Midbrain (tissue), 1 donor: ENCODE measurements at places on chromosomes 5 and 9.
A peak's percentile ranks its signal among the peaks of the same experiment; 100 is the strongest.

DNA sequence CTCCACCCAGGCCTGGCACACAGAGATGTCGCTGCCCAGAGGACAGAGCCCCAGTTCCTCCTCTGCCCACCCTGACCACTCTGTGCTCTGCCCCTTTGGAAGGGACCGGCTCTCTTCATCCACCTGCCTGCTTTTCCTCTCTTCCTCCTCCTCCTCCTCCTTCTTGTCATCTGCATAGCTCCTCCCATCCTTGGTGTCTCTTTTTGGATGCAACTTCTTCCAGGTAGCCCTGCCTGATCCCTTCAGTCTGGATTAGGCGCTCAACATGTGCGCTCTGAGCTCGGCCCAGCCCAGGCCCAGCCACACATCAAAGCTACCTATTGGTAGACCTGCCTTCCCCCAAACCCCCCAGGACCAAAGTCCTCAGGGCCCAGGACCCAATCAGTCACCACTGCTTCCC, 52.6 kb upstream of the RXRA start:
- no peak for DNase-seq

DNA sequence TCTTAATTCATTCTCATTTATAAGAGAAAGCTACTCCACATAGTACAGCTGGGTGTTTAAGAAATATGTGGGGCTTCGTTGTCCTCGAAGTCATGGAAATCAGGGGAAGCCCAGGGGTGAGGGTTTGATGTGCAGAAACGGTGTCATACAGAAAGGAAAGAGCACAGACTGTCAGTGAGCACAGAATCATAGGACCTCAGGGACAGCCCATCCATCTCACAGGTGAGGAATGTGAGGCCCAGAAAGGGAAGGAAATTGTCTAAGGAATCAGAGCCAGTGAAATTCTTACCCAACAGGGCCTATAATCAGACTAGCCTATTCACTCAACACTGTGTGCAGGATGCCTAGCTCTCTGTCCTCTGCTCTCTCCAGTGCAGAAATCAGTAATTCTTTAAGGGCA, 535.6 kb downstream of the SPOCK1 start:
- DNase-seq = no peak

DNA sequence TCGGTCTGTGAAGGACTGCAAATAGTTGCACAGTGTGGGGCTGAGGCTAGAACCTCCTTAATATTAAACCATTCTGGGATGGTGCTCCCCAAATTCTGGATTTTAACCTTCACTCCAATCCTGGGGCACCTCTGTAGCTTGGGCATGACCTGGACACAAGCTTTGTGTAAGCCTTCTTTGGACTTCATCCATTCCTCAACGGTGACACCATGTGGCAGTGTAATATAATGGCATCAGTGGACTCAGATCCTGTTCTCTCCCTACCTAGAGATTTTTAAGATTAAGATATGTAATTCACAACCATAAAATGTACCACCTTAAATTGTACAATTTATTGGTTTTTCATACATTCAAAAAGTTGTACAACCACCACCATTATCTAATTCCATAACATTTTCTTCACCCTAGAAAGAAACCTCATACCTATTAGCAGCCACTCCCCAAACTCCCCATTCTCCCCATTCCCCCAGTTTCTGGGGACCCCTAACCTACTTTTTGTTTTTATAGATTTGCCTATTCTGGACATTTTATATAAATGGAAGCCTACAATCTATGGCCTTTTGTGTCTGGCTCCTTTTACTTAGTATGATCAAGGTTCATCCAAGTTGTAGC, 4.8 kb upstream of the PLGRKT start:
- peak; percentile 42 for DNase-seq

GRCh38 chr9:105662184-105663104, at the start of gene TAL2:
Gene TAL2, plus strand, starts transcription at chr9:105662457. Its CDS starts 40 bp downstream, at chr9:105662497.
- DNase-seq = no peak

- DNase-seq = no peak
Observed at GRCh38 chr9:111833941-111834340, 39.2 kb upstream of the SHOC1 start.

- DNase-seq = no peak
Observed at GRCh38 chr9:73402081-73403028, 250.7 kb downstream of the ANXA1 start.

- no peak for DNase-seq
Observed at GRCh38 chr5:171450423-171451331, 31.2 kb downstream of the FGF18 start.

GRCh38 chr5:115735108-115735998, 81.1 kb downstream of the CDO1 start:
- no peak for DNase-seq

DNA sequence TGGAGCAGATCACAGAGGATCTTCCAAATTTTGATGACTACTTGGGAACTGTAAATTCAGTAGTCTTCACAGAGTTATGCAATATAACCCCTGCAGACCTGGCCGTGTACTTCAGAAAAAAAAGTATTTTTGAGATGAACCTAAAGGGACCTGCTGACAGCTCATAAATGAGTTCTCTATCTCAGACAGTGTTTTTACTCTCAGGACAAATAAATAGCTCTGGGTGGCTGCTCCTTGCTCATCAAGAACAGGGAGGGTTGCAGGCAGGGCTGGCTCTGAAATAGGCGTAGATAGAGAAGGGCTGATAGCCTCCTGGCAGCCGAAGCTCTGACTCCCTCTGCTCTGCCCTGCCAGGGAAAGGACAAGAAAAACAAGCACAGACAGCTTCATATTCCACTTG, 64.8 kb downstream of the PLAC8L1 start:
- DNase-seq = no peak

DNA sequence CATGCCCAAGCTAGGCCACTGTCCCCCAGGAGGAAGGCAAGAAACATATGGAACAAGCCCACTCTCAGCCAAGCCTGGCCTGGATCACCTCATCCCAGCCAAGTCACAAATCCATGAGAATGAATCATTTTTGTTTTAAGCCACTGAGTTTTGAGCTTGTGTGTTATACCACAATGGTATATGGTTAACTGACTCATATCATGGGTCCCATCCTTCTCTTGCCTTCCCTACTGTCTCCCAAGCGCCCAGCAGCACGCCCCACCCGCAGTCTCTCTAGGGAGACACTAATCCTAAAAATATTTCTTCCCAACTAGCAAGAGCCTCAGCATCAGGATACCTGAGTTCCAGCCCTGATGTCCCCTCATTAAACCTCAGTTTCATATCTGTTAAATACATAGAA, 248.1 kb downstream of the CDK5RAP2 start:
- DNase-seq = no peak

DNA sequence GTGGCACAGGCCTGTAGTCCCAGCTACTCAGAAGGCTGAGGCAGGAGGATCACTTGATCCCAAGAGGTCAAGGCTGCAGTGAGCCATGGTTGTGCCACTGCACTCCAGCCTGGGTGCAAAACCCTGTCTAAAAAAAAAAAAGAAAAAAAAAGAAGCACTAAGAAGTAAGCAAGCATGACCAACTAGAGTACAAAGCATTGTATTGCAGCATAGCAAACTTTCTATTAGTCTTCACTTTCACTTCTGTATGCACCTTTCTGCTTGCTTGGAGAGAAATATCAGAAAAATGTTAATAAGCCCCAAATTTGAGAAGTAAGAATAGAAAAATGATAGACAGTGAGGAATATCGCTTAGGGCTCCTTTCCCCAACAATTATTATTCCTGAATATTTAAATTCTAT, 497.7 kb upstream of the WWC1 start:
- no peak for DNase-seq

- DNase-seq = no peak
Observed at GRCh38 chr9:79617395-79617794, 45.6 kb downstream of the TLE4 start.

DNA sequence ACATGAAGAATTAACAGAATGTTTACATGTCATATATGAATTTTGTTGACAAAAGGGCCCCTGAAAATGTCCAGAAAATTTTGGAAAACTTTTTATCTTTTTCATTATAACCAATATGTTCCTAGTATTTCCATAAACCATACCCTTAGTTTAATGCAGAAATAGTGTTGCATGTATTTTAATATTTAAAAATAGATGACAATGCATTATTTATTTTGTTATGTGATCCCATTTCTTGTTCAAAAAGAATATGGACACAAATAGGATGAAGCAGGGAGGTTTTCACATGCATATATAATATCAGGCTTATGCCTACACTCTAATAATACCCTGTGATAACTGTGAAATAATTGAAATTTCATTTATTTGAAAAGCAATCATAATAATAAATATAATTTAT, 500.5 kb downstream of the CDH18 start:
- DNase-seq = no peak

GRCh38 chr9:131270171-131271015, 5.9 kb downstream of the FAM78A start:
- peak; percentile 18 for DNase-seq

- DNase-seq = no peak
Observed at GRCh38 chr5:68369457-68370125, 154.0 kb downstream of the PIK3R1 start.

DNA sequence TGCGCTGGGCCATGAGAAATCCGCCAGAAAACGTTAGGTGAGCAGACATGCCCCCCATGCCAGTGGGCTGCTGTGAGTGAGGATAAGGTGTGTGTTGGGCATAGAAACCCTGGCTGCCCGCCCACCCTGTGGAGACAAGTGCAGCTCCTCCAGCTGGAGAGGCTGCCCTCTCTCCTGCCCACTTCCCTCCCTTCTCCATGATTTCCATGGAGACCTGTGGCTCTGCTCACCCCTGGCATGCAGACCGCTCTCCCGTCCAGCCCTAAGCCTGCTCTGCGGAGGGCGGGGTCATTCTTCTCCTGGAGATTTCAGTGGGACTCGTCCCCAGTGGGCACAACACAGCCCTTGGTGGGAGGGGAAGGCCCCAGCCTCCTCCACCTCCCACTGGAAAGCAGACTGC, 133.0 kb upstream of the FAM120A start:
- DNase-seq = no peak

DNA sequence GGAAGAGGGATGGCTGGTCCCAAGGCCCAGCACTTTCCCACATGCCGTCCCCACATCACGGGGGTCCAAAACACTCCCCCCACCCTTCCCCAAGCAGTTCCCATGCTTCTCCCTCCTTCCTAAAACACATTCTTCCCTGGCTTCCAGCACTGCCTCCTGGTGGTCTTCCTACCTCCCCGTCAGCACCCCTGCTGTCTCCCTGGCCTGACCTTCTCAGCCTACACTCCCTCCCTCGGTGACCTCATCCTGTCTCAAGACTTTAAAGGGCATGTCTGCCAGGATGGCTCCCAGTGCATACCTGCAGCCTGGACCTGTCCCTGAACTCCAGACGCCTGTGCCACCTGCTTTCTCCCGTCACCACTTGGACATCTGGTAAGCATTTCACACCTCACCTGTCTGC, 4.3 kb upstream of the NCS1 start:
- DNase-seq = no peak

- no peak for DNase-seq
Observed at GRCh38 chr9:95157481-95158151, 159.9 kb downstream of the FANCC start.

DNA sequence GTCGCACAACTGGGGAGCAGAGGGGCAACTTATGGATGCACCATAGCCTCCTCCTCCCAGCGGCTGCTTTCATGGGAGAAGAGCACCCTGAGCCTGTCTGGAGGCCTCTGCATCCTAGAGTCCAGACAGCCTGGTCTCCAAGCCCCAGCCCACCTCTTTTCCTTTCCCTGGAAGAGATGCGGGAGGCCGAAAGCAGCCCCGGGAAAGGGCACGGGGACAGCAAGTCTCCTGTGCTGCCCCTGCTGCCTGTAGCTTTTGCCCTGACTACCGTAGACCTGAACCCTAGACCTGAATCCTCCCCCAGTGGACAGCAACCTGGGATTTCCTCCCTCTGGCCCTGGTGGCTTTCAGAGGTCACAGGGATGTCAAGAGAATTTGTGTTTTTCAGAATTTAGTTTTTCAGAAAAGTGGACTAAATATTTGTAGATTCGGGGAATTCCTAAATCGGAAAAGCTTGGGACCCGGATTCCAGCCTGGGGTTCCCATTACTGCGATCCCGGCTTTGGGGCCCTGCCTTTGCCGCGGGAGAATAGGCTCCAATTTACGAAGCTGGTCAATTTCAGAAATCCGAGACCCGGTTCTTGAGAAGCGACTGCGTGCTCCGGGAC, 4.3 kb upstream of the PITX1 start:
- no peak for DNase-seq

- peak; percentile 71 for DNase-seq
Observed at GRCh38 chr5:36305571-36306326, 4.0 kb upstream of the RANBP3L start.

- DNase-seq = no peak
Observed at GRCh38 chr5:117424559-117424958, 849.9 kb upstream of the SEMA6A start.

DNA sequence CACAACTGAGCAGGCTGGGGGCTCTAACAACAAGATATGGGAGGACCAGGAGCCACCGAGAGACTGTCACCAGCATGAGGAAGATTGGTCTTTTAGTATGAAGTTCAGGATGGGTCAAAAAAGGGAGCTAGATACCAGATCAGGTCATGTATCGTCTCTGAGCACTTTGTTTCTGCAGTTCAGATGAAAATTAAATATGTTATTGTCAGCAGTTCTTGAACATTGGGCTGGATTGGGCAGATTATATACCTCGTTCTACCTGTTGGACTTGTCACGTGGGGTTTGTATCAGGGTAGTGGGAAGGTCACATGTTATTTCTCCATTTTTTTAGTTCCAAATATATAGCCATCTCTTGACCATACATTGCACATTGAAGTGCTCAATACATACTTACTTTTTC, 47.3 kb downstream of the RCL1 start:
- DNase-seq = no peak

DNA sequence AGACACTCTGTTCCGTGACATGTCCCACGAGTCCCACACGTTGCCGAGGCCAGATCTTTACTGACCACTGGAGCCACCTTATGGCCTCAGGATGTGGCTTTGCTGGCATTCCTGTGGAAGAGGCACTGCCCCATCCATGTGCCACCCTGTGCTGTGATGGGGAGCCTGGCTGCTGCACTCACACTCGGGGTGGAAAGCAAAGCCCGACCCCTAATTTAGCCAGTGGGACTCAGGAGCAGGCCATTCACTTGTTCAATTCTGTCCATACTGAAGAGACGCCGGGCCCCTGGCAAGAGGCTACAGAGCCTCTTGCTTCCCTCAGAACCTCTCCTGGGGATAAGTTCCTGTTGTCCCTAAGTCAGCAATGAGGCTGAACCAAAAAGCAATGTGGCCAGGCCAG, 18.6 kb upstream of the CEP72 start:
- no peak for DNase-seq

DNA sequence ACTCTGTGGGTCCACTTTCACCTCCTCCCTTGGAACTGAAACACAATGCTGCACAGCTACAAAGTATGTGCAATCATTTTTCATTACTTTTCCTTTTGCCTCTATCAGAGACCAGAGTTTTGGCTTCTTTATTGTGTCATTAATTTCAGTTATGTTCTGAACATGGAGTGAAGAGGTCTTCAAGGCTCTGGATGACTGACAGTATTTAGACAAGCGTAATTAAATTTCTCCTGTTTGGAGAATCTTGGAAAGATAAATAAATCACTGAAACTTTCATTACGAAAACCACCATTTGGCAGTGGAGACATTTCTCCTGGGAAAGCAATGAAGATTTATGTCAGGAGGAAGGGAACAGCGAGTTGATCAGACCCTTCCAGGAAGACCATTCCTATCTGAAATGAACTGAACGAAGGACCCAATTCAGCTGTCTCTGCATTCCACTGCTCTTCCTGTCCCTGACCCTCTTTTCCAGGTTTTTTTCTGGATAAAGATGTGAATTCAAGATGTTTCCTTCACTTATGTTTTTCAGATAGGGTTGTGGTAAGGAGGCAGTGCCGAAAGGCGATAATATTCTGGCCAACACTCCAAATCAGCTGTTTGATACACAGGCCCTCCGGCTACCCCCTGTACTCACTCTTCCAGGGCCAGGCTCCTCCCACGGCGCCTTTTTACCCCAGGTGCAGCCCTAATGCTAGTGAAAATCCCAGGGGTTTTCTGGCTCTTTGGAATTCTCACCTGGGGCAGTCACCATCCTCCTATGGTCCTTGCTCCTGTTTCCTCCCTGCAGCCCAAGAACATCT, 77.2 kb upstream of the OSMR start:
- no peak for DNase-seq
